ENCODE measurements at places on chromosomes 11 and 22. TPM values are rescaled to one million over a fixed set of nuclear protein-coding genes. Genes with fewer than 3 reads are reported as not detected.

Gene OR52I2
- not detected for polyA plus RNA-seq

Gene ARL2
- 81.6 TPM for polyA plus RNA-seq

- no peak for DNase-seq
Measured at GRCh38 chr11:129973068-129973467, 29.6 kb downstream of the PRDM10 start.

DNA sequence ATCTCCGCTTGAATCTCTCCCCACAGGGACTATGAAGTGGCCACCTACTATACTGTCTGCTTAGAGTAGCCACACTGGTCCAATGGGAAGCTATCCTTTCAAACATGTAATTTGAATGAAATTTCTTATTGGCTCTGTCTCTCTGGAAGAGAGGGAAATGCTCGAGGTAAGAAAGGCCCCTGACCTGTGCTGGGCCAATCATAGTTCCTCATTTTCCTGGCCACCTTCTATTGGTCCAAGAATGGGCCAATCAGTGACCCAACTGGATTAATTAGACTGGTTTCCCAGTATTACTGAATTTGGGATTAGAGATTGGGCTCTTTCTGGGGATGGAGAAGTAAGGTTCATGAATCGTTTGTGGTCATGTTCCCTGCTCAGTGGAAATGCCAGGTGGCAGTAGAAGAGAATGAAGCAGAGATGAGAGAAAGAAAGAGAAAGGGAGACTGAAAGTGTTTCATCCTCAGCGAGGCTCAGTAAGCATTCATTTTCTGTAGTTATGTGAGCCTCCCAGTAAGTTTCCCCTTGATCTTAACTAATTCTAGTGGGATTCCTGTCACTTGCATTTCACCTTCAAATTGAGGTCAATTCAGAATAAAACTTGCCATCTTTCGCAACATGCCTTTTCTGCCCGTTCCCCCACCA, 8.4 kb upstream of the MMP20 start:
- no peak for DNase-seq

GRCh38 chr11:62680825-62681240, 2.0 kb upstream of the UBXN1 start:
- no peak for DNase-seq

DNA sequence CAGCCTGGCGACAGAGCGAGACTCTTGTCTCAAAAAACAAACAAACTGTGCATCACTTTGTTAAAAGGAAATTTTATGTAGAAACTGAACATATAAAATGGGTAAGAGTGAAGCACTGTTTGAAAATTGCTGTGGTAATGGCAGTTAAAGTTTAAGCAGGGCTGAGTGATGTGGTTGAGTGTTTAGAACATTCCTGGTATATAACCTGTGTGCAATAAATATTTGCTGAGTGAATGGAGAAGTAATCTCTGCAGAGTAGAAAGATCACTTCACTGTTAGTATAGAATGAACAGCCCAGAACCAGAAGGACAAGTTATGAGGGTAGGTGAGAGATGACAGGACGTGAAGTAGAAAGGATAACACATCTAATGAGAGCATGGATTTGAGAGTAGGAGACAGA, 27.3 kb downstream of the CECR2 start:
- no peak for DNase-seq

DNA sequence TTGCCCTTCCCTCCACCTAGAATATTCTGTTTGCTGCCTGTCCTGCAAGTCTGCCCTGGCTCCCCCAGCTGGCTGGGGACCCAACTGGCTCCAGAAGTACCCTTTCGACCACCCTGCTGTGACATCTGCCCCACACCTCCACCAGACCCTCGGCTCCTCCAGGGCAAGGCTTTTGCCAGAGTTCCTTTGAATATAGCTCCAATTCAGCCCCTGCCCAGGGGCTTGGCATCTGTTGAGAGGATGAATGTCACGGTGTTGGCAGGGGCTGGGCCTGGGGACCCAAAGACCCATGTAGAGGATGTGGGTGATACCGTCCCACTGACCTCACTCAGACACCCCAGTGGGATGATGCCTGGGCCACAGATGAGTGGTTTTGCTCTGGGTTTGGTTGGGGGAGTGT, 4.0 kb downstream of the NLRP6 start:
- DNase-seq: no peak

DNA sequence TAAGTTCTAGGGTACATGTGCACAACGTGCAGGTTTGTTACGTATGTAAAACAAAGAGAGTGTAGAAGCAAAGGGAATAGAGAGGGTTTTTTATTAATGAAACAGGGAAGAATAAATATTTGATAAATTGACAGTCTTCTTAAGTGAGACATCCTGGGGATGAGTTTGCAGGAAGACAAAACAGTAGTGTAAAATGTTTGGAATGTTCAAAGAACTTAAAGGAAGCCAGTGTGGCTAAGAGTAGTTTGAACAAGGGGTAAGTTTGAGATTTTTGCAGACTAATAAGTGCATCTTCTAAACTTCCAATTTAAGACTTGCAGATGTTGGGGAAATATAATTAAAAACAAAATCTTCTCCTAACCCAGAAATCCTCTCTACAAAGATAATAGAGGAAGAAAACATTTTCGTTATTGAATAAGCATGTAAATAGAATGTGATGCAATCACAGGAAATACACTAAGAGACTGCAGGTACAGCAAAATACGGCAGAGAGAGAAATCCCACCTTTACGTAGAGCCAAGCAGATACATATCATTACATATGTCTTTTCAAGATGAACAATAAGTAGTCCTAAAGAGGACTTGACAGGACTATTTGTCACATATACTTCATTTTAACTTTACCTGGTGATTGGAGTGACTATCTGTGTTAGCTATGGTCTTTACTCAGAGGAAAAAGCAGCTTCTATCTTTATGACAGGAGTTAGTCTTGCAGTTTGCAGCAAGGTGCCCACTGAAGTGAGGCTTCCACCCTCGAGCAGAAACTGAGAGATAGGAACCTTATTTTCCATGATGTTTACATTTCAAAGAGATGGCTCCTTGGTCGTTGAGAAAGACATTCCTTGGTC, 402.1 kb downstream of the CNTN5 start:
- no peak for DNase-seq

GRCh38 chr22:30889268-30889995, 79.1 kb downstream of the MORC2 start:
- DNase-seq: no peak

Gene DEFB131B
- not detected for polyA plus RNA-seq
